Stomach (tissue), 19 donors: ENCODE measurements at places on chromosomes 1 and 21. TPM values are rescaled to one million over a fixed set of nuclear protein-coding genes. Genes with fewer than 3 reads are reported as not detected.
A peak's percentile ranks its signal among the peaks of the same experiment; 100 is the strongest.

GRCh38 chr1:46735708-46736324, 16.9 kb upstream of the EFCAB14 start:
- DNase-seq = peak; percentile 84

DNA sequence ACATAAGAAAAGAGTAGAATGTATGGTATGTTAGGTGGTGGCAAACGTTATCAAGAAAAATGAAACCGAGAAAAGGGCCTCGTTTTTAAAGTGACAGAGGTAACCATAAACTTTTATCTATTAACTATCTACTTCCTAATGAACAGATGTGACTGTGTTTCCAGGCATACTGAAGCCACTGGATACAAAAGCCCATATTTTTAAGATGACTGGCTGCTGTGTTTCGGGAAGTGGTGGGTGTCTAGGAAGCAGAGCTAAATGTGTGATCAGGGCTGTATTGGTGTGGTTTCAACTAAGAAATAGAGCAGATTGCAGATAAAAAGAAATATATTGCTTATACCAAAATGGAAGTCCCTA, 71.8 kb downstream of the CHRM3 start:
- DNase-seq = no peak

DNA sequence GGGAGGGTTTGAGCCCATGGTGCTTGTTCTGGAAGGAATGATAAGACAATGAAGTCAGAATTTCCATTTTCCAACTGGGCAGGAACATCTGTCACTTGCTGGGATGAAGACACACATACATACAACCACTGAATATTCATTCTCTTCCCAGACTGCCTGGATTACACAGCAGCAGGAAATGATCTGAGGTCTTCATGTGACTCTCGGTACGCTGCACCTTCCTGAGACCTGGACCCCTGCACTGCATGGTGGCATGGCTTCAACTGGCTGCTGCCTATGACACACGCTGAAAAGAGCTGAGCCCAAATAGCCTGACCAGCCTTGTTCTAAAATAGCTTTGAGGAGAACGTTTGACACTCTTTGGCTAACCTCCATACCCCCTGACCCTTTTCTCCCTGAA, 150.6 kb downstream of the GABPA start:
- no peak for DNase-seq

- no peak for DNase-seq
Observed at GRCh38 chr1:246724731-246725095, 504 bp downstream of the SCCPDH start.

Gene TEKT2
- 0.76 TPM for polyA plus RNA-seq
